Common myeloid progenitor, CD34-positive (primary cell): ENCODE measurements at places on chromosomes 16 and 17.

GRCh38 chr16:66270333-66270927 is 96.1 kb upstream of the CDH5 start:
- DNase-seq: peak; percentile 66

- no peak for DNase-seq
These were observed 11.3 kb downstream of the RIPOR1 start for GRCh38 chr16:67539691-67540635.

- DNase-seq: peak; percentile 84
These were observed 45.5 kb downstream of the CYTH1 start for GRCh38 chr17:78736526-78737079.

DNA sequence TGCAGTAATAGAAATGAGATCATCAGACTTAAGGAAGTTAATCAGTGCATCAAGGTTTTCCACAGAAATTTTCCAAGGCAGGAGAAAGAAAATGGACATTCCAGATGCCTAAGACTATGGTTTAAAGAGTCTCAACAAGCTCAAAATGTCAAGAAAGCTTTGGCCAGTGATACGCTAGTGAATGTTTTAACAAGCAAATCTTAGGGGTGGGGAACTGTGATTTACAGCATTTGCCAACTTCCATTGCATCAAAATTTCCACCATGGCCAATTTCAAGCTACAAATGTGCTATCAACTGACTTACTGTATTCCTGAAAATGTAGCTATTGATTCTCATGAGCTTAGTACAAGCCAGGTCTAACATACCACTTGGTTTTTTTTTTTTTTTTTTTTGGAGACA is 82.4 kb upstream of the CLEC3A start:
- DNase-seq: no peak

- peak; percentile 67 for DNase-seq
These were observed 11.5 kb upstream of the PITPNA start for GRCh38 chr17:1573932-1574696.

DNA sequence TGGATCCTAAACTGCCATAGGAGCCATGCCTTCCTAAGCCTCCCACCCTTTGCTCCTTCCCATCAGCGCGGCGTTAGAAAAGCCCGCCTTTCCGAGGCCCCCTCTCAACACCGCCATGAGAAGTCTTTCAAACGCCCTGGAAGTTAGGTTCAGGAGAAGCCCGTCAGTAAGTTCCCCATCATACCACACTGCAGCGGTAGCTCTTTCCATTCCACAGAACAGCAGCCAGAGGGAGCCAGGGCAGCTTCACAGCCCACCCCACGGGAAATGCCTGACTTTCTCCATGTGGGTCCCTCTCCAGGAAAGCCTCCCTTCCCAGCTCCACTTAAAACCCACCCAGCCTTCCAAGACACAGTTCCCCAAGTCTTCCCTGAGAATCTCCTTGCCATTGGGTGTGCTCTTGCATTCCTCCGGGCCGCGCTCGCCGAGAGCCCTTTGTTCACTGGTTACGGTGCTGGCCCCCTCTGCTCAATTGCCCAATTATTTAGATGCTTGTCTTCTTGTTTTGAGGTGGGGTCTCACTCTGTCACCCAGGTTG is 28.7 kb downstream of the KIAA0513 start:
- DNase-seq: peak; percentile 25

- peak; percentile 90 for DNase-seq
These were observed 35.4 kb upstream of the LITAF start for GRCh38 chr16:11621920-11622651.

- DNase-seq: peak; percentile 23
These were observed 405.9 kb downstream of the SHISA9 start for GRCh38 chr16:13307255-13307654.

DNA sequence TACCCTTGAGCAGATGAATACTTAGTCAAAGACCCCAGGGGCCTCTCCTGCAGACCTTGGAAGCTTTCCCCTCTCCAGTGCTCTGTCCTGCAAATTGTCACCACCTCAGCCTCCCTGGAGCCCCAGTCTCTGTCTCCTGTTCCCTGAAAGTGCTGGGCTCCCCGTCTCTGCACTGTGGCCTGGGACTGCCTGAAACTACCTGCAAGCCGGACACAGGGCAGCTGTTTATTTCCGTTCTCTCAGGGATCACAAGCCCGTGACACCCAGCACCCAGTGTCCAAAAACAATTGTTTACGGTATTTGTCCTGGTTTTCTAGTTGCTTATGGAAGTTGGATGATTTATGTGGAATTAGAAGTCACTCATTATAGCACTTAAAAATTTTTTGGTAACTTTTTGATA is 81.6 kb upstream of the CHMP6 start:
- DNase-seq: no peak

DNA sequence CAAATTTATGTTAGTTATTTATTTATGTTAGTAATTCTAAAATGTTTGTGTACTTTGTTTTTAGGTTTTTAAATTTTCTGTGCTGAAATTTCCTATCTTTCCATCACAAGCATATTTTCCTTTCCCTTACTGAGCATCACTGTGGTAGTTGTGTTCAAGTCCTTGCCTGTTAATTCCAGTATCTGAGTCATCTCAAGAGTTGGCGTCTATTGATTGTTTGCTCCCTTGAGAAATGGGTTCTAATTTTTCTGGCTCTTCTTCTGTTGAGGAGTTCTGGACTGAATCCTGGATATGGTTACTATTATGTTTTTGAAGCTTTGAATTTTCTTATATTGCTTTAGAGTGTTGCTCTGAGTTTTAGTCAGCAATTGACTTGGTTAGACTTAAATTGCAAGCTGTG is 56.3 kb downstream of the GAN start:
- no peak for DNase-seq

DNA sequence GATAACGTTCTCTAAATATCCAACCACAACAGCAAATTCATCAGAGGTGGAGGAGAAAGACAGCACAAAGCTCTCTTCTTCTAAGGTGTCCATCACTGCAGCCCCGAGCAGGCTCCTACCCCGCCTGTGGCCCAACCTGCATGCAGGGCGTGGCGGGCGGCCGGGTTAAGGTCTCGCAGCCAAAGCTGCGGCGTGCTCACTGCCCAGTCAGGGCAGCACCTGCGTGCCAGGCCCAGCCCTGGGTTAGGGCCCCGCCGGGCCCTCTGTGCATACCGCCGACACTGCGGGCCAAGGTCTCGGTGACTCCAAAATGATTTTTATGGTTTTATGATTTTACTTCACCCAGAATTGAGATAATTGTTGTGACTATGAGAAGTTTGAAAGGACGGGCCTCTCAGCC is 57.8 kb downstream of the FOXK2 start:
- no peak for DNase-seq

GRCh38 chr16:88516601-88517061 is 53.6 kb upstream of the ZC3H18 start:
- no peak for DNase-seq

DNA sequence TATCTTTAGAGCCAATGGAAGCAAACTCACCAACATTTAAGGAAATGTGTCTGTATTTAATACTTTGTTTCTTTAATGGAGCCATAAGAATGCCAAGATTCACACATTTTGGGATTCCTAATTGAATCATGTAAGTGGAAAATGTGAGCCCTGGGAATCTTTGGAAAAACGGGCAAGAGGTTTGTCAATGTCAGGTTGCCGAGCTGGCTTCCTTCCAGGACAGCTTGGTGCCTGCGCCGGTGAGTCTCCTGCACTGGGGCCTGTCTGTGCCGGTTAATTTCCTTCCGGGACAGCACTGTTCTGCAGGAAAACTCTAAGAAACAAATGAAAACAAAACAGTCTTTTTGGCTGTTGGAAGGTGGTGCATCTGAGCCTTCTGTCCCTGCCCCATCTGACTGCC is 210.6 kb downstream of the HAPSTR1 start:
- DNase-seq: no peak
